Muscle of back (tissue), 13 donors: ENCODE measurements at places on chromosomes 1 and 21. TPM values are rescaled to one million over a fixed set of nuclear protein-coding genes. Genes with fewer than 3 reads are reported as not detected.

DNA sequence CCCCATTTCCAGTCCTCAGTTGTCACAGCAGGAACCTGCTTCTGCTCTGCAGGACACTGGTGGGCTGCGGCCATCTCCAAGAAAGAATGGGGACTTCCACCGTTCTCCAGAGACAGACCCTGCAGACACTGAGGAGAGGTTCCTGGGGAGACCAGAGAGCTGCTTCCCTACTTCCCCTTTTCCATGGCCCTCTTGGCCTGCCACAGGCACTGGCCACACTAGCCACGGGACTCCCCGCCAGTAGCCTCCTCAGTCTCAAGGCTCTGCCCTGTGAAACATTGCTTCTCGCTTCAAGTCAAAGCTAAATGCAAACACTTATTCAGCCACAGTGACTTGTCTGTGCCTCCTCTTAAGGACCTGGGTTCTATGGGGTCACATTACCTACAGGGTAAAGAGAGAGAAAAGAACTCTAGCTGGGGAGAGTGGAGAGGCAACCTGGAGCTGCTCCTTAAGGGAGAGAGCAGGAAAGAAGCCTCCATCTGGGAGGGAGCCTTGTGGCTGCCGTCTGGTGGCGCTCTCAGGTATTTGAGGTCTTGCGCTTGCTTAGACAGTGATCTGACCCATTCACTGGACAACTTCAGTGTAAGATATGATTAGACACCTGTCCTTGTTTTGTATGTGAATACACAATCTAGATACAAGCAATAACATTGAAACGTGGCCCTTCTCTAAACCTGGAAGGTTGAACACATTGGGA is 5.4 kb upstream of the SLAMF8 start:
- DNase-seq = no peak

DNA sequence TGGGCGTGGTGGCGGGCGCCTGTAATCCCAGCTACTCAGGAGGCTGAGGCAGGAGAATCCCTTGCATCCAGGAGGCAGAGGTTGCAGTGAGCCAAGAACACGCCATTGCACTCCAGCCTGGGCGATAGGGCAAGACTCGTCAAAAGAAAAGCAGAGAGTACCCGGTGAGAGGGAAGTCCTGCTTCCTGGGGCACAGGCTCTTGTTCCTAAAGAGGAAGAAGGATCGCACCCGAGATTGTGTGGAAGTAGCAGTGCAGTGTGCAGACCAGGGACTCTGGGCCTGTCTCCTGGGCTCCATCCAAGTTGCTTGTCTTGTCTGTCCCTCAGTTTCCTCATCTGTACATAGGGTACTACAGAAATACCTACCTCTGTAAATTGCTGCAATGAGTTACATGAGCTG is 29.6 kb downstream of the NBPF3 start:
- no peak for DNase-seq

WNT3A gene
- 0.55 TPM for polyA plus RNA-seq

DNA sequence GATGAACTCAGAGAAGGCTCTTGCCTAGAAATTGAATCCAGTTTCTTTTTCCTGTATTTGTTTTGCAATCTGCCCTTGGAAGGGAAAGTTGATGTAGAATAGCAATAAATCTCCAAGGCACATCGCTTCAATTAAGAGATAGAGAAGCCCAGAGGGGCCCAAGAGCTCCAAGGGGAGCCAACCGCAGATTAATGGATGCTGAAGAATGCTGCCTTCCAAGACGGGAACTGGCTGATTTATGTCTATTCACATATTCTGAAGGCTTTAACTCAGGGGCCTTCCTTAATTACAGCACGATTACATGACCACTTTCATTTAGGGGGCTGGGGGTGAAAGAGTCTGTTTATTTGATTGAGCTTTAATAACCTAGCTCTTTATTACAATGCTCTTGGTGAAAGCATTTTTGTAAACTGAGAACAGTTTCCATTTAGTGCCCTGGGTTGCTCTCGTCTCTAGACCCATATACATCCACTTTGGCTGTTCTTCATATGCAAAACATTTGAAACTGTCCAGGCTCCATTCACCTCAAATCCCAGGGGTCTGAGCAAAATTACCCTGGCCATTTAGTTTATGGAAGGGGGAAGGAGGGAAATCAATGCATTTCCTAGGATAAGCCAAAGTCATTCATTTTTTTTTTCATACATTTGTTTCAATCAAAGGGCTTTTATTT is 87.4 kb upstream of the CLDN14 start:
- DNase-seq = no peak

RUSC1 gene
- 23.2 TPM for polyA plus RNA-seq

DNA sequence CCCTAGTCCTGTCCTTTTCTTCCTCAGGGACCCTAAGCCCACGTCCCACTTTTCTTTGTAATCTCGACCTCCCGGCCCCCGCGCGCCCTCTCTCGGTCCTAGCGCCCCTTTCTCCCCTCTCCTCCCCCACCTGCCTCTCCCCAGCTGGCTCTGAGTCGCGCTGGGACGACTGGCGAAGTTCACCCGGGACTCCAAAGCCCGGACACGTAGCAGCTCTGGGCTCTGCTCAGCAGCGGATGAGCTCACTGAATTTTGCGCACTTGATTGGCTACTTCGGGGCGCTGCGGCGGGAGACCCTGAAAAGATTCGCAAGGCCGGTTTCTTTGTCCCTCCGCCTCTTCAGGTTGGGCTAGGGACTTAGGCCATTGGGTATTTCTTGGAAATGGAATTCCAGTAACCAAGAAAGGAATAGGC is 16.3 kb upstream of the ACKR1 start:
- peak; percentile 33 for DNase-seq

DNA sequence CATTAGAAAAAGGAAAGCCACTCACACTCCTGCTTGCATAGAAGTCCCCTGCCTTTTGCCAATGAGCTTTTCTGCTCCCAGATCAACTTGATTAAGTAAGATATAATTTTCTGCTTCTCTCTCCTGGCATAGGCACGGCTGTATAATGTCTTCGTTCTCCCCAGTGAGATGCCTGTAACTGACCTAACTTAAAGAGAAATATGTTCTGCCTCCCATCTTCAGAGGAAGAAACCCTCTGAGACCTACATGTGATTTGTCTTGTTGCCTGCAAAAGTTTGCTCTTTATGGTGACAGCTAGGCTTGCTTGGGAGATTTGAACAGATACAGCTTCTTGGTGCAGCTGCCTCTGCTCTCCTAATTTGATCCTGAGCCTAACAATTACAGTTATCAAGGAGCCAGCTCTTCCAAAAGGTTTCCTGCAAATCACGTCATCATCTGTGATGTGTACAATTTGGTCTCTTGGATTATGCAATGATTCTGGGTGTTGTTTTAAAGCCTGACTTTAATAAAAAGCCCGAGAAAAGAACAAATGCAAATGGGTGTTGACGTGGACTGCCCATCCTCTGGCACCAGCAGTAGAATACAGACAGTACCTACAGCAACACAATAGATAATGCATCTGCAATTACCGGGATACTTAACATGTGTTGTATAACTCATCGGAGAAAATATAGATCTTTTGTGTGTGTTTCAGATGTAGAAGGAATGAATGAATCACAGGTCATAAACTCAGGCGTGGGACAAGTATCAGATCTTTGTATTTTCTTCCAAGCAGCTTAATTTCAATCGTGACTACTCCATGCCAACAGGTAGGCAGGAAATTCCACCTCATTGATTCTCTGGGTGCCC is 76.2 kb upstream of the KAZN start:
- DNase-seq = peak; percentile 74

DNA sequence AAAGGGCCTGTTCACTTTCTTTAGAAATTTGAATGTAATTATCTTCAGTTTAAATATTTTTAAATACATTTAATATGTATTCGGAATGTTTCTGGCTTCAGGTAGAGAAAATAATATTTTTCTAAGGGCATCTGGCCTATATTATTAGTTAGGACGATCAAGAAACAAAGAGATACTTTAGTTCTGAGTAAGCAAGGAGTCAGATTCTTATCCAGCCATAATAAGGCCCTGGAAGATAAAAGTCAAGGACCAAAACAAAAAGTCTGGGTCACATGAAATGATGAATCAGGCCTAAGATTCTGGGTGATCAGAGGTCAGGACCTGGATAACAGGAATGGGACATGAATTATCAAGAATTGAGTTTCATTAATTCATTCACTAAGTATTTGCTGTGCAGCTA is 6.3 kb downstream of the PHC2 start:
- DNase-seq = no peak

SIKE1 gene
- 29.8 TPM for polyA plus RNA-seq

SIPA1L2 gene
- polyA plus RNA-seq = 26.3 TPM

NLRP3 gene
- 1.2 TPM for polyA plus RNA-seq

DNA sequence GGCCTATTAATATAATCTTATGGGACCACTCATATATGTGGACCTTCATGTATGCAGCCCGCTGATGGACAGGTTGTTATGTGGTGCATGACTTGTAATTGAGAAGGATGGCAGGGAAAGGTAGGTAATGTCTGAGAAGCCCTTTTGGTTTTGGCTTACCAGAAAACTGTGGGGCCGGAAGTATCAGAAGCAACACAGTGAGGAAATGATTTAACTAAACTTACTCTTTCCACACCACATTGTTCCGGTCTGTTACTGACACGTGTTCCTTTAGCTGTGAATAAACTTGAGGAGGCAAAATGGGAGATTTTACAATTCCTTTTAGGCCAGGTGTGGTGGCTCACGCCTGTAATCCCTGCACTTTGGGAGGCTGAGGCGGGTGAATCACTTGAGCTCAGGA is 32.4 kb downstream of the KIF1B start:
- no peak for DNase-seq

GRCh38 chr1:170198090-170198489 is 52.3 kb downstream of the NTMT2 start:
- DNase-seq = no peak

- DNase-seq = no peak
These were observed 29.4 kb upstream of the KCNJ15 start for GRCh38 chr21:38227401-38227800.

GRCh38 chr1:154342836-154343472 is 17.6 kb downstream of the ATP8B2 start:
- DNase-seq = peak; percentile 16

GRCh38 chr1:47578721-47579419 is 141.0 kb downstream of the FOXD2 start:
- DNase-seq = peak; percentile 71

FAM163A gene
- polyA plus RNA-seq = 0.26 TPM

LRRIQ3 gene
- polyA plus RNA-seq = 0.53 TPM

CR1 gene
- 1.5 TPM for polyA plus RNA-seq

DNA sequence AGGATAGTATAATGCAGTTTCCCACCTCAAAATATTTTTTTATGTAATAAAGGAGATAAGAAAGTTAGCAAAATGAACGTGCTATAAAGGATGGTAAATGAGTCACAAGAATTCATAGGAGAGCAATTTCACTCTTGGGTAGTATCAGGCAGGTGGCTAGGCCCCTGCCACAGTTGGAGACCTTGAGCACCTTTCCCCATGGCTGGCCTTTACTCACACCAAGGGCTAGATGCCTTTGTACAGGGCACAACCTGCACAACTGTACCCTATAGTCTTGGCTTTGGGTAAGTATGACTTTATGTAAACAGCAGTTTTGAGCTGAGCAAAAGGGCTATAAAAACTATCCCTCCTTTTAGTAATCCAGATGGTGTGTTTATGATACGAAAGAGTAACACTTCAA is 85.1 kb downstream of the CTH start:
- no peak for DNase-seq

PBXIP1 gene
- polyA plus RNA-seq = 150 TPM

GRCh38 chr21:36730291-36731281 is 31.7 kb downstream of the SIM2 start:
- DNase-seq = no peak

DNA sequence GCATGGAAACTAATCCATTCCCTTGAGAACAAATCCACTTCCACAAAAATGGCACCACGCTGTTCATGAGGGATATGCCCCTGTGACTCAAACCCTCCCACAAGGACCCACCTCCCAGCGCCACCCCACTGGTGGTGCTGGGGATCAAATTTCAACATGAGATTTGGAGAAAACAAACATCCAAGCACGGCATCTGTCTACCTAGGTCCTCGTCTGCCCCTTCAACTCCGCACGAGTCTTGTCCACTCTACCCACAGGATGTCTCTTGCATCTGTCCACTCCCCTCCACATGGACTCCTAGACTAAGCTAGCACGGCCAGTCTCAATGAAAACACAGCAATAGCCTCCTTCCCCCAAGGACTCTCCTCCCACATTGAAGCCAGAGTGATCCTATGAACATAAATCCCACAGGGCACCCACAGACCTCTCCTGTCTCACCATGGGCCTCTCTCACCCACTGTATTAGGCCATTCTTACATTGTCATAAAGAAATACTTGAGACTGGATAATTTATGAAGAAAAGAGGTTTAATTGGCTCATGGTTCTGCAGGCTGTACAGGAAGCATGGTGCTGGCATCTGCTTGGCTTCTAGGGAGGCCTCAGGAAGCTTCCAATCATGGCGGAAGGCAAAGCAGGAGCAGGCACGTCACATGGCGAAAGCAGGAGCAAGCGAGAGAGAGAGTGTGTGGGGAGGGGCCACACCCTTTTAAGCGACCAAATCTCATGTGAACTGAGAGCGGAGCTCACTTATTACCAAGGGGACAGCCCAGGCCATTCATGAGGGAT is 101.4 kb downstream of the TOMM20 start:
- no peak for DNase-seq

DNA sequence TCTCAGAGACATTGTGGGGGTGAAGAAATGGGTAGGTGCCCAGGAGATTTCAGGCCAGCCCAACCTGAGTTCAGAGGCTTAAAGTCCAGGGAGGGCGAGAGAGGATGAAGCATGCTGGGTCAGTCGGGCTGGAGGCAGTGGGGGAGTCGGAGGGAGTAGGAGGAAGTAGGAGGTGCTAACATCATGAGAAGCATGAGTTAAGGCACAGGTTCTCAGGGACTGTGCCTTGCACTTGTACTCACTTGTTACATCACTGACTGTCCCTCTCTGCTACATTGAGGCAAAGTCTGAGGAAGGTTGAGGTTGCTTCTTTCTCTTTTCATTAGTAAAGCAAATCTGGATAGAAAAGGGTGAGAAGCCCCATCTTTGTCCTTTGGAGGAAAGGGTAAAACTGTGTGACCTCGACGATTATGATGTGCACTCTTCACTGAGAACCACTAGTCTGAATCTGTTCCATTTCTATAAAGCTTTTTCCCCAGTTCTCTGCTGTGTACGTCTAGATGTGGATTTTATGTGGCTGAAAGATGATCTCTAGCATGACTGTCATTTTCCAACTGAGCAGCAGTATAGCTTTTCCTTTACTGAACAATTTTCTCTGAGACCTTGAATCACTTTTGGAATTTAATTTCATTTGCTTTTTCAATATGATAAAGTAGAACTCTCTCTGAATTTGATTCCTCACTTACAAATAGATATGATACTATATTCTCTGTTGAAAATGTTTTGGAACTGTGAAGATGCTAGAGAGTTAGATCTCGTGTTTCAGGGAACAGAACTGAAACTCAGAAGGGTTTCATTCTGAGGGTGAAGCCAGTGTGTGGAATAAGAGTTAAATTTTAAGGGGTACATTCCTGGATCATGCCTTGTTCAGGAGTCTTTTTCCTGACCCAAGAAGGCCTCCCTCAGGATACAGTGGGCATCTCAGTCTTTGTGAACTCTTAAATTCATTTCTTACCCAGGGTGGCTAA is 94.6 kb downstream of the FGGY start:
- no peak for DNase-seq

- DNase-seq = no peak
These were observed 53.7 kb downstream of the SLX9 start for GRCh38 chr21:44993321-44994046.

CFAP107 gene
- 0.35 TPM for polyA plus RNA-seq

GJB3 gene
- polyA plus RNA-seq = 2.4 TPM
